ENCODE measurements at places on chromosomes 12 and 14.

DNA sequence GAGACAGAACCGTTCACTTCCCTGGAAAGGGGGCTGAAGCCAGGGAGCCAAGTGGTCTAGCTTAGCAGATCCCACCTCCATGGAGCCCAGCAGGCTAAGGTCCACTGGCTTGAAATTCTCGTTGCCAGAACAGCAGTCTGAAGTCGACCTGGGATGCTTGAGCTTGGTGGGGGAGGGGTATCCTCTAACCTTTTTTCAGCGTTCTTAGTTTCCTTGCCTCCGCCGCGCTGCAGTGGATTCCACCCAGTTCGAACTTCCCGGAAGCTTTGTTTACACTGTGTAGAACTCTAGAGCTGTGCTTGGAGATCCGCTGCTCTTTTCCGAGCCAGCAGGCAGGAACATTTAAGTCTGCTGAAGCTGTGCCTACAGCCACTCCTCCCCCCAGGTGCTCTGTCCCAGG is 45.2 kb upstream of the FKBP4 start:
- DNase-seq: no peak

DNA sequence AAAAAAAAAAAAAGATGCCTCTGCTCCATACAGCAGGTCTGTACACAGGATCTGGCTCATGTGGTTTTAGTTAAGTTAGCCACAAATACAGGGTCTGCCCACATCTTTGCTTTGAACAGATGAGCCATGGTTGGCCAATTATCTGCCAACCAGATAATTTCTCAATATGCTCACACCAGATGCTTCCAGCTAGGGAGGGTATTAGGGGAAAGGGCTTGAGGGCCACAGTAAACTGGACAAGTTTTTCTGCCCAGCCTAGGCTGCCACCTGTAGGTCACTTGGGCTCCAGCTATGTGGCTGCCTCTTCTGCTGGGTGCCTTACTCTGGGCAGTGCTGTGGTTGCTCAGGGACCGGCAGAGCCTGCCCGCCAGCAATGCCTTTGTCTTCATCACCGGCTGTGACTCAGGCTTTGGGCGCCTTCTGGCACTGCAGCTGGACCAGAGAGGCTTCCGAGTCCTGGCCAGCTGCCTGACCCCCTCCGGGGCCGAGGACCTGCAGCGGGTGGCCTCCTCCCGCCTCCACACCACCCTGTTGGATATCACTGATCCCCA is 776 bp downstream of the RDH5 start:
- DNase-seq: no peak

DNA sequence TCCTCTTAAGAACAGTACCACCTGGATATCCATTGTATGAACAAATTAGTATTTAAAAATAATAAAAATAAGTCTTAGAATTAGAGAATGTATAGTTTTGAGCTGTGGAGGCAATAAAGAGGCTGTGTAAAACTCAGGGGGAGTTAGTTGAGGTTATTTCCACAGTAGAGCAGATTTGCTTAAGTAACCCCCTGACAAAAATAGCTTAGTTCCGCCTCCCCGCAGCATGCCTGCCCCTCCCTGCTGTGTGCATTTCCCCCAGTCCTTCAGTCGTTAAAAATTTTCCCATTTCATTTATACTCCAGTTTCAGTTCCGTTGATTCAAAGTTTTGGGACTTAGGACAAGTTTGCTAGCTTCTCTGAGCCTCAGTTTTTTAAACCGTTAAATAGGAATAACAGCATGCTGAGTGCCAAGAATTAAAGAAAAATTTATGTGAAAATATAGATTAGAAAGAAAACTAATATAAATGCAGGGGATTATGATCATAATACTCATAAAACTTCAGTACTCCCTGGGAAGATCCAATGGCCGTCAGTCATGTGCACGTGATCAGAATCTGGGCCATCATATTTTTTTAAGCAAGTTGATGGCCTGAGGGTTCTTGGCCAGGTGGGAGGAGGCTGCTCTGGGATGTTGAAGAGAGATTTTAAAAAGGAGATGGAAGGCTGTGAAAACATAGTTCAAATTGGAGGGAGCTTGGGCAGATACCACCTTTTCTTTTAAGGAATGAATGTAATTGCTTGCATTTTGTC is 14.5 kb upstream of the SLC38A2 start:
- DNase-seq: peak; percentile 38

DNA sequence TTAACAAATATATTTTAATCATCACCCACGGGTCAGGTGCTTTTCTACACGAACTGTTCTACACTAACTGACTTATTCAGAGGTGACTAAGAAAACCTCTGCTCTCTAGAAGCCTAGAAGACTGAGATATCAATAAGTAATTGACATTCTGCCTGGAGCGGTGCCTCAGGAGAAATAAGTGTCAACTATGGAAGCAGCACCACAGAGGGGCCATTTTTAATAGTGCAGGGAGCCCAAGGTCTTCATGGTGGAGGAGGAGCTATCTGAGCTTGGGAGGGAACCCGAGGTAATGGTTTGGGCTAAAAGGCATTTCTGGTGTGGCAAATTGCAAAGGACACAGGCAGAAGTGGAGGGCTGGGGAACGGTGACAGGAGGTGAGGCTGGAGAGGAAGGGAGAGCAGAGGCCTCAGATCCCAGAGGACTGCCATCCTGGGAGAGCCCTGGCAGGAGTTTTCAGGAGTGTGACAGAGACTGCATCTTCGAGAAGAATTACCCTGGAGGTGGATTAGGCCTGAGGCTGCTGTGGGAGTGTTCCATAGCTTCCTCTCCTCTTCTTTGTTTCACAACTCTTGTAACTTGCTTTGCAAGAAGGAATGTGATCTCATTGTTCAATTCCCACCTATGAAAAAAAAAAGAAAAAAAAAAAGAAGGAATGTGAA is 123.1 kb downstream of the NPAS3 start:
- DNase-seq: no peak

DNA sequence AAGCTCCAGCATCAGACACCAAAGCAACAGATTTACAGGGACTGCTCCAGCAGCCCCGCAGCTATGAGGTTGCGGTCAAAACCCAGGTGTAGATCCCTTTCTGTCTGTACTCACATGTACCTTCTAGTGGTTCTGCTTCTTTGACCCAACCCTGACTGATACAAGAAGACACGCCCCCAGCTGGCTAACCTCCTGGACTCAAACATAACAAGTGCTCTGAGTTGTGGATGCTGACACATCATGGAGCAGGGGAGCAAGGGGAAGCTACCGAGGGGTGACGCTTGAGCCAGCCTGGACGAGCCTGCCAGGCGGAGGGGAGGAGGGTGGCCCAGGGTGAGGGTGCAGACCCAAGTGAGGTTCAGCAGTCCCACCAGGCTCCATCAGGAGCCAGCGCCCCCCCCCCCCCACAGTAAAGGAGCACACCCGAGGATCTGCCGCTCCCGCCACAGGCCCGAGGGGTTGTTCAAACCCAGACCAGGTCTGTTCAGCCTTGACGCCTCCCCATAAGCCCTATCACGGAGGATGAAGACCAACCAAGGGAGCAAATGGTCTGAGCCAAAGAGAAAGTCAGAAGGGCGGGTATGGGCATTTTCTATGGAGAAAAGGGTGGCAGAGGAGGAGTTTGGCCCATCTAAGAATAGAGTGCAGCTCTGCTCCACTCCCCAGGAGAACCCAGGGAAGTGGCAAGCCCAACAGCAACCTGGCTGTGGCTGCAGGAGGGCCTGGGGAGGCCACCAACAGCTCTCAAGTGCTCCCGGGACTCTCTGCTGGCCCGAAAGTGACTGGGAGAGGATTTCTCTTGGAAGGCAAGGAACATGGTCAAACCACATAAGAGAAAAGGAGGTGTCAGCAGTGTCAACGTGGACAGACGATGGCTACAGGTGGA is 229.4 kb downstream of the BCL11B start:
- no peak for DNase-seq

DNA sequence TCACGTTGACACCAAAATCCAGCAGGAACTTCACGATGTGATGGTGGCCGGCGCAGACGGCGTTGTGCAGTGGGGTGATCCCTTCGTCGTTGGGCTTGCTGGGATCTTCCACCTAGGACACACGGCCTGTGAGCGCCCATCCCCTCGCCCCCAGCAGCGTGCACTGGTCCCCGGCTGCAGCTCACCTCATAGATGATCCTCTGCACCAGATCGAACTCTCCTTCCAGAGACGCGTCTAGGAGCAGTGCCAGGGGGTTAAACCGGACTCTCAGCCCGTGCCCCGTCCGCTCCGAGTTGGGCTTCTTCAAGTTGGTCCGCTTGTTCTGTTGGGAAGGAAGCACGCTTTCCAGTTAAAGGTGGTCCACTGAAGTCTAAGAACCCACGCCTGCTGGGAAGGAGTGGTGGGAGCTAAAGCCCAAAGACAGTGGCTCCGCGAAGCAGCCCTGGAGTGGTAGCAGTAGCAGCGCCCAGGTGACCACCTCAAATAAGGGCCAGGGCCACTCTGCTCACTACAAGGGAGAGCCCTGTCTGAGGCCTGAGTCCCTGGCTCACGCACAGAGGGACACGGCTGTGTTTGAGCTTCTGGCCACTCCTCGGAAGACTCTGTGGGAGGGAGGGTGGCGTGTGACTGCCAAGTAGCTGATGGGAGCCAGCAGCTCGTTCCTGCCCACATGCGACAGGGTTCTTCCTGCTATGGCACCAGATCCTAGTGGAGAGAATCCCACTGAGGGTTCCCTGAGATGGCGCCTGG is 23.3 kb downstream of the ZFYVE21 start:
- no peak for DNase-seq

DNA sequence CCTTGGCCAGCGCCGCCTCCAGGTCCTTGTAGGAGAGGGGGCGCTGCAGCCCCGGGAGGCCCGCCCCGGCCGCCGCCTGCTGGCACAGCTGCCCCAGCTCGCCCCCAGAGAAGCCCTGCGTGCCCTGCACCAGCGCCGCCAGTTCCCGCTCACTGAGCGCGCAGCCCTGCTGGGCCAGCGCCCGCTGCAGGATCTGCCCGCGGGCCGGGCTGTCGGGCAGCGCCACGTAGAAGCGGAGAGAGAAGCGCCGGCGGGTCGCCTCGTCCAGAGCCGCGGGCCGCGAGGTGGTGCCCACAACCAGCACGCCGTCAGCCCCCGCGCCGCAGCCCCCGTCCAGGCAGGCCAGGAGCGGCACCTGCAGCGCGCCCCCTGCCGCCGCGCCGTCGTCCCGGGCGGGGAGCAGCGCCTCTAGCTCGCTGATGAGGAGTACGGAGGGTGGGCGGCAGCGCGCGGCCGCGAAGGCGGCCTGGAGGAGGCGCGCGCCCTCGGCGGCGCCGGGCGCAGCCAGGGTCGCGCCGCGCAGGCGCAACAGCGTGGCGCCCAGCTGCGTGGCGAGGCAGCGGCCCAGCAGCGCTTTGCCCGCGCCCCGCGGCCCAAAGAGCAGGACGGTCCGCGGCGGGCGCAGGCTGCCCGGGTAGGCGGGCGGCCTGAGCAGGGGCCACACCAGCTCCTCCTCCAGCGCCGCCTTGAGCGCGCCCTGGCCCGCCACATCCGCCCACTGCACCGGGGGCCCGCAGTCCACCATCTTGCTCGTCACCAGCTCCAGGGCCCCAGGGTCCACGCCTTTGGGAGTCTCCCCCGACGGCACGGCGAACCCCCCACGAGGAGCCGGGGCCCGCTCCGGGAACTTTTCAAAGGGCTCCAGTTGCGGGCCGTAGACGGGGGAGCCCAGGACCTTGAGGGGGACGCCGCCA is 27.7 kb downstream of the FIGNL2 start:
- peak; percentile 70 for DNase-seq

DNA sequence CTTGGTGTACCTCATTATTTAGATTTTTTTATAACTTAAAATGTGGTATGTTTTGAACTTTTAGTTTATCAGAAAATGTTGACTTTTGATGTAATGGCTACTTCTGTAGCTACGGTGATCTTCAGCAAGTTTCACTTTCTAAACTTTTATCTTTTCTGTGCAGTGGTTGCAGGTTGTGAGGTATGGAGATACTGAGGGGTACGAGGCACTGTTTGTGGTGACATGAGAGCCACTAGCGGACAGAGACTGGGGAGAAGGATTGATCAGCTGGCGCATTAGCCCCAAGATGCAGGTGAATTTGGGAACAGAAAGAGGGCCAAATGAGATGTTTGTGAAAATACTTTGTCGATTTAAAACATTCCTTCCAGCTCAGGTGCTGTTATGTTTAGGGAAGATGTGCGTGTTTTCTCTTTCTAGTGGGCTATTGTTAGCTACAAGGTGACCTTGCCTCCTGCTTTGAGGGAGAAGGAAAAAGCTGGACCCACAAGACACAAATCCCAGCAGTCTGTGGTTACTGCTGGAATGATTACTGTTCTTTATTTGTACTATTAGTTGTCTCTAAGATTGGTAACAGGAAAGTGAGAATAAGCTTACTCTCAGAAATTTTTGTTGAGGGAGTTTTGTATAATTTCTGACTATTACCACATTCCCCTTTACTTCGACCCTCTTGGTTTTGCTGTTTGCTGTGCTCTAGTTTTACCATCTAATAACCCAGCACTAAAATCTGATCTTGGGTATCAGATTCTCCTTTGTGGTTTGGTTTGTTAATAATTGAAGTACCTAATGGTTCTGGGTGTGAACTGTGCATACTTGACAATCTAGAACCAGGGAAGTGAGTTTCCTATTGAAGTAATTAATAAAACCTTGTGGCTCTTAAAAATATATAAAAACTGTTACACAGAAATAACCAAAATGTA is 61.7 kb downstream of the FBXO34 start:
- DNase-seq: peak; percentile 27

- no peak for DNase-seq
These were observed 156.1 kb downstream of the DIO2 start for GRCh38 chr14:80055226-80055625.

DNA sequence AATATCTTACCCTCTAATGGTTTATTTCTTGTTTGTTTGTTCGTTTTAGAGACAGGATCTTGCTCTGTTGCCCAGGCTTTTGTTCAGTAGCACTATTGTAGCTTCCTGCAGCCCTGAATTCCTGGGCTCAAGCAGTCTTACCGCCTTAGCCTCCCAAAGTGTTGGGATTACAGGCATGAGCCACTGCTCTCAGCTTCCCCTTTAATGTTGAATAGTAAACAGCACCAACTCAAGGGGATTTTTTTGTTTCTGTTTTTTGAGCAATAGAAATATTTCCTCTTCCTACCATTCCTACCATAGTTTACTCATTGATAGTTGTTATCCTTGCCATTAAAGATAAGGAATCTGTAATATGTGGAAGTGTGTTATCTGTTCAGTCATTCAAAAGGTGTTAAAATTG is 10.7 kb downstream of the ARID4A start:
- DNase-seq: no peak

DNA sequence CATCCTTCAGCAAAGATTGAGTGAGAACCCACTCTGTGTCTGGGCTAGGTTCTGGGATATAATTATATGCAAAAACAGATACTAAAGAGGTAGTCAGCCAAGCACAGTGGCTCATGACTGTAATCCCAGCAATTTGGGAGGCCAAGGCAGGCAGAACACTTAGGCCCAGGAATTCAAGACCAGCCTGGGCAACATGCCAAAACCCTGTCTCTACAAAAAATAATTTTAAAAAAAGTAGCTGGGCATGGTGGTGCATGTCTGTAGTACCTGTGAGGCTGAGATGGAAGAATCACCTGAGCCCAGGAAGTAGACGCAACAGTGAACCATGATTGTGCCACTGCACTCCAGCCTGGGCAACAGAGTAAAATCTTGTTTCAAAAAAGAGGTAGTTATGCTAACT is 237.5 kb upstream of the HMGA2 start:
- DNase-seq: no peak

All from K562 (cell line).